ENCODE measurements at places on chromosomes 16 and 17.

- no peak for DNase-seq
These were observed 879 bp upstream of the SPG7 start for GRCh38 chr16:89507214-89507833.

- DNase-seq: no peak
These were observed 119.7 kb downstream of the RAB11FIP4 start for GRCh38 chr17:31511195-31511578.

GRCh38 chr17:50659179-50659578 is 24.5 kb downstream of the ABCC3 start:
- DNase-seq: no peak

- DNase-seq: no peak
These were observed 31.4 kb upstream of the PMFBP1 start for GRCh38 chr16:72203401-72203800.

- DNase-seq: no peak
These were observed 60.4 kb upstream of the MRC2 start for GRCh38 chr17:62566996-62567578.
